Pancreas (tissue), 10 donors: ENCODE measurements at places on chromosomes 11 and 22. TPM values are rescaled to one million over a fixed set of nuclear protein-coding genes. Genes with fewer than 3 reads are reported as not detected.

Gene ZNF143
- total RNA-seq = 12.7 TPM

Gene KRTAP5-1
- total RNA-seq = not detected

Gene CABP4
- 1.2 TPM for total RNA-seq

DNA sequence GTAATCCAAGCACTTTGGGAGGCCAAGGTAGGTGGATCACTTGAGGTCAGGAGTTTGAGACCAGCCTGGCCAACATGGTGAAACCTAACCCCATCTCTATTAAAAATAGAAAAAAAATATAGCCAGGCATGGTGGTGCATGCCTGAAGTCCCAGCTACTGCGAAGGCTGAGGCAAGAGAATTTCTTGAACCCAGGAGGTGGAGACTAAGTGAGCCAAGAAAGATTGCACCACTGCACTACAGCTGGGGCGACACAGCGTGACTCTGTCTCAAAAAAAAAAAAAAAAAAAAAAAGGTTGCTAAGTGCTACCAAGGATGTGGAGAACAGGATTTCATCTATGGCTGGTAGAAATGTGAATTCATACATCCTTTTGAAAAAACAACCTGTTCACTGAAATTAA is 36.6 kb downstream of the ATG16L2 start:
- DNase-seq = no peak
- H3K36me3 ChIP-seq = no peaks in the 10 kb centered on the region
- H3K4me1 ChIP-seq = no peaks in the 10 kb centered on the region
- no peaks in the 10 kb centered on the region for H3K27me3 ChIP-seq
- H3K4me3 ChIP-seq = no peak overlapping the region

DNA sequence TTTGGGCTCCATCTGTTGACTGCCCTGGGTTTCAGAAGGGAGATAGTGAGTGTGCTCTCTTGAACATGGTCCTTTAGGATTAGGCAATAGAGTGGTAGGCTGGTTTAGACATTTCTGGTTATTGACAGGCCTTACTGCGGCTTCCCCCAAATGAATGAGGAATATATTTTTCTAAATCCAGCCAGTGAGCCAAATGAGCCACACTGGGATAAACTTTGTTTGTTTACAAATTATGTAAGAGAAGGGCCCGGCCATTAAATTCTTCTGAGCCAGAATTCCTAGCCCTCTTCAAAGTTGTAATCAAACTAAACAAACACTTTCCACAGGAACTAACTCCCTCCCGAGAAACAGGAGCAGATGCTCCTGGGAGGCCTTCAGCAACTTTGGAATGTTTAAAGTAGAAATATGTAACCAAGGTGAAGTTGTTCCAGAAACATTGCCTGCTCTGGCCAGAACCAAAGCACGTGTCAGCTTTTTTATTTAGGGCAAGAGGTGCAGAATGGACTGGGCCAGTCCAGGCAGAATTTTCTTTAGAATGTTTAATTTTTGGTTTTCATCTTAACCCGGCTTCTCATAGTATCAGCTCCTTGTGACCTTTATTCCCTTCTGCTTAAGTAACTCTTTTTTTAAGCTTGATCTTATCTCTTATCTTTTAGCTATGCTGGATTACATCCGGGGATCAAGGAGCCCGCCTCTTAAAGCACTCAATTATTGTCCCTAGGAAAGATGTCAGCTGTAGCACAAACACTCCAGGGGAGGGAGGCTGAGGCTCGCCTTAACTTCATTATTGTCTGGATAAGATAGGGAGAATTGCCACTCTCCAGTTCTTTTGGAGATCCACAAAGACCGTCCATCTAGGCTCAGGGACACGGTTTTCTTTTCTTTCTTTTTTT is 28.7 kb downstream of the ZNRF3 start:
- peak overlapping the region; percentile 60 for H3K27ac ChIP-seq
- no peaks in the 10 kb centered on the region for H3K27me3 ChIP-seq
- no peak overlapping the region for H3K4me3 ChIP-seq
- no peaks in the 10 kb centered on the region for H3K36me3 ChIP-seq

Gene TPBGL
- total RNA-seq = 0.12 TPM

Gene MUC15
- 4.3 TPM for total RNA-seq

DNA sequence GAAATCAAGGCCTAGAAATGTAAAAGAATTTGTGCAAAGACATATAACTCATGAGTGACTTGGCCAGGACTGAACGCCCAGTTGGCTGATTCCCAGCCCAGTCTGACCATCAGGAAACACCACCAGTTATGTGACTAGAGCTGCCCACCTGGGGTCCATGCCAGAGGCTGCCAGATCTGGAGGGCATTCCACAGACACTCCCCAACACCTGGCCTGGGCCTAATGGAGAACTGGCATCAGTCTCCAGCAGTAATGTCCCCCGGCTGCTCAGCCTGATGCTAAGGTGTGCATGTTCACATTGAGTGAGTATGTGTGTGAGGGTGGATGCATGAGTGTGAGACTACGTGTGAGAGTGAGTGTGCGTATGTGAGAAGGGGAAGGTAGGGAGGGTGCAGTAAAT is 15.7 kb downstream of the PLAAT3 start:
- H3K27me3 ChIP-seq = no peaks in the 10 kb centered on the region
- no peaks in the 10 kb centered on the region for H3K4me1 ChIP-seq
- H3K27ac ChIP-seq = no peak overlapping the region
- H3K36me3 ChIP-seq = no peaks in the 10 kb centered on the region
- H3K4me3 ChIP-seq = no peak overlapping the region

GRCh38 chr22:25697181-25697664 is 44.8 kb upstream of the MYO18B start:
- H3K4me3 ChIP-seq = no peak overlapping the region
- no peaks in the 10 kb centered on the region for H3K27me3 ChIP-seq
- no peak overlapping the region for H3K27ac ChIP-seq
- H3K36me3 ChIP-seq = no peaks in the 10 kb centered on the region
- DNase-seq = no peak

- H3K27me3 ChIP-seq = no peaks in the 10 kb centered on the region
- DNase-seq = peak; percentile 47
- H3K4me3 ChIP-seq = no peak overlapping the region
- no peaks in the 10 kb centered on the region for H3K36me3 ChIP-seq
Measured at GRCh38 chr11:62398011-62398994, 20.5 kb upstream of the SCGB1A1 start.

DNA sequence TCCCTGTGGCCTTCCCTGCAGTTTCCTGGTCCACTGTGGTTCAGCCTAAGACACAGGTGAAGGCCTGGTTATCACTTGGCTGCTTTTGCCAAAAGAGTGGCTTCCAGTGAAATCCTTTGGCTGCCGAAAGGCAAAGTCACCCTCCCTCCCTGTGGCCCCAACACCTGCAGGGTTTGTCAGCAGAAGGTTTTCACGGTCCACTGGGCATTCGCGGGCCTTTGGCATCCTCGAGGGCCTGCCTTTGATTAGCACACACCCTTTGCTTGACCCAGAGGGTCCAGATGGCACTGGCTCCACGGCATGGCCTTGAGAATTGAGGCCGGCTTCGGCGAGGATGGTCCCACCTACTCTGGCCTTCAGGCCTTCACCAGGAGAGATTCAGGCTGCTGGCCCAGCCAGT is 35.3 kb downstream of the RTN4R start:
- no peak overlapping the region for H3K27ac ChIP-seq
- H3K36me3 ChIP-seq = no peaks in the 10 kb centered on the region
- H3K4me1 ChIP-seq = peaks cover 27% of the 10 kb centered on the region
- no peaks in the 10 kb centered on the region for H3K27me3 ChIP-seq
- H3K4me3 ChIP-seq = no peak overlapping the region

DNA sequence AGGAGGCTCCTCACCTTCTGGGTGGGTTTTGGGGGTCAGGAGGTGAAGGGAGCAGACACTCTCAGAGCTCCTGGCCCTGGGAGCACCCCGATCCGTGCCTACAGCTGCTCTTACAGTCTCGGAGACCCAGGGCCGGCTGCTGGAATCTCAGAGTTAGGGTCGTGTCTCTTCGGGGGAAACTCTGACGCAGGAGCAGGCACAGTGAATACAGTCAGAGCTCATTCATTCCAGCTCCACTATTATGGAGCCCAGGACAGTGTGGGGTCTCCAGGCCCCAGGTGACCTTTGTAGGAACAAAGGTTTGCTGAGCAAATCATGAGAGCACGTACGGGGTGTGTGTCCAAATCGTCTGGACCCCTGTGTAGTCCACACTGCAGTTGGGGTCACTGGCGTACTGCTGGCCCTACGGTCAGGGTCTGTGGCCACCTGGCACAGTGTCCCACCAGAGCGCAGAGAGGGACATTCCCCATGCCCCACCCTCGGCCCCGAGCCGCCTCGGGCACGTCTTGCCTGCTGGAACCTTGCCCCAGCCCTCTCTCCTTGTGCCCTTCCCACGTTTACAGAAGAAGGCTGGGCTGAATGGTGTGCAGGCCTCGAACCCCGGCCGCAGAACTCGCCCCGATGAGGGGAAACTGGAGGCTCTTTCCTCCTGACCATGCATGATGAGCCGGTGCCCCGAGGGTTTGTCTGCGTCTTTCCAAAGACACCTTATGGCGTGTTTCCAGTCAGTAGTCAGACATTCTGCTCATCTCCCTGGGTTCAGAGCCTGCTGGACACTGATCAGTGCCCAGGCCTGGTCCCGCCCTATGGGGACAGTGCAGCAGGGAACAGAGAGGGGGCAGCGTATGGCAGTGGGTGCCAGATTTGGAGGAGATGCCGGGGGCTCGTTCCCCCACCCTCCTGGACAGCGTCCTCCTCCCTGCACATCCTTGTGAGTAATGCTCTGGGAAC is 1166.6 kb downstream of the BRD1 start:
- DNase-seq = peak; percentile 41
- no peaks in the 10 kb centered on the region for H3K36me3 ChIP-seq
- H3K27me3 ChIP-seq = no peaks in the 10 kb centered on the region
- H3K4me1 ChIP-seq = no peaks in the 10 kb centered on the region

- H3K36me3 ChIP-seq = no peaks in the 10 kb centered on the region
- no peak overlapping the region for H3K27ac ChIP-seq
- H3K4me1 ChIP-seq = no peaks in the 10 kb centered on the region
- DNase-seq = no peak
Measured at GRCh38 chr11:92770981-92771380, 198.5 kb upstream of the MTNR1B start.

Gene SF3B2
- 72.3 TPM for total RNA-seq

DNA sequence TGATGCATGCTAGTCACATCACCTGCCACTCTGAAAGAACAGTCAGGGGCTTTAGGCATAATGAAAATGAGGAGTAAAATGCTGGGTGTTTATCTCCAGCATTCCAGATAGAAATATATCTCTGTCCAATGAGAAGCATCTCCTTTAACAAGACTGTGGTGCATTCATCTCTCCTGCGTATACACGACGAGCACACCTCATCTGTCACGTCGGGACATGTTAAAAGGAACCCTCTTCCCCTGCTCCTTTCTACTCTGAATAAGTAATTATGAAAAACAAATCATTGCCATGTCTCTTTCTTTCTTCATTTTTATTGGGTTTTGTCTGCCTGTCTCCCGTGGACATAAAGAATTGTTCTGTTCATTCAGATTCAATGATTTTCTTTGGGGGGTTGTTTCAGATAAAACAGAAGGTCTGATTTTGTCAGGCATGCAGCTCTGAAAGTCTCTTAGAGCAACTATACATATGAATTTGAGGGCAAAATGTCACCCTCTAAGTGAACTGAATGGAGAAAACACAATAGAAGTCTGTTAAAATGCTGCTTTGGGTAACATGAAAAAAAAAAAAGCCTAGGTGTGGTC is 195.0 kb downstream of the MAML2 start:
- DNase-seq = no peak
- no peak overlapping the region for H3K27ac ChIP-seq
- no peaks in the 10 kb centered on the region for H3K36me3 ChIP-seq
- H3K4me1 ChIP-seq = no peaks in the 10 kb centered on the region
